Right lung (tissue), 10 donors: ENCODE measurements at places on chromosomes 11 and 22.

GRCh38 chr11:29324328-29324727 is 692.5 kb downstream of the KCNA4 start:
- no peak for DNase-seq

GRCh38 chr22:50738649-50739227 is 734 bp downstream of the ACR start:
- no peak for DNase-seq

GRCh38 chr11:10722307-10722706 is 28.7 kb upstream of the CTR9 start:
- no peak for DNase-seq

DNA sequence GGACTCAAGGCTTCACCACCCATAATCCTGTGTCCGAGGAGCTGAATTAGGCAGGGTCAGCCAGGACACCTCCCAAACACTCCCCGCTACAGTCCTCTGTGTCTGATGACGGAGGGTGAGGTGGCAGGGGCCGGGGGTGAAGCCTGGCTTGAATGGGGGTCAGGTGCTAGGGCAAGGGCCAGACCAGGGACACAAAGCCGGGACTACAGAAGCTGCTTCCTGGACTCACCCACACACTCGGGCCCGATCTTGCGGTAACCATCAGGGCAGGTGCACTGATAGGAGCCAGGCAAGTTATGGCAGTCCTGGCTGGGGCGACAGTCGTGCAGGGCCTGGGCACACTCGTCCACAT is 2.3 kb downstream of the EFEMP2 start:
- no peak for DNase-seq

GRCh38 chr11:33110083-33110482 is 51.2 kb downstream of the CSTF3 start:
- no peak for DNase-seq

- DNase-seq, result no peak
Observed at GRCh38 chr11:36230779-36231699, 58.2 kb downstream of the COMMD9 start.

DNA sequence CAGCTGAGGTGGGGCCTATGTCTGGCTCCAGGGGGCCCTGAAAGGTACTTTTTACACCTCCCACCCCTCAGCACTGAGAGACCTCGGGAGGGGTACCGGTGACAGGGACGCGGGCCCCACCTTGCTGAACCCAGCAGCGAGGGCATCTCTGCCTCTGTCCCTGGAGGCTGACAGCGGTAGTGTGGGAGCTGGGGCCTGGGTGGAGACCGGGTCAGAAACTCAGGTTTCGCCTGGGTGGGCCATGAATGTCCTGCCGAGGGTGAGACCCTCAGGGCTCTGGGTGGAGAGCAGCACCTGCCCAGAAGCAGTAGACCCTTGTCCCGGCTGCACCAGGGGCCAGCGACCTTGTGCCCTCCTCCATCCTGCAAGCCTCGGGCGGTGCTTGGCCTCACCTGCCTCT is 22.2 kb downstream of the PTDSS2 start:
- no peak for DNase-seq

GRCh38 chr11:121067026-121067425 is 34.0 kb upstream of the TECTA start:
- no peak for DNase-seq

- DNase-seq, result no peak
Observed at GRCh38 chr22:47044722-47045535, 282.5 kb downstream of the TBC1D22A start.

DNA sequence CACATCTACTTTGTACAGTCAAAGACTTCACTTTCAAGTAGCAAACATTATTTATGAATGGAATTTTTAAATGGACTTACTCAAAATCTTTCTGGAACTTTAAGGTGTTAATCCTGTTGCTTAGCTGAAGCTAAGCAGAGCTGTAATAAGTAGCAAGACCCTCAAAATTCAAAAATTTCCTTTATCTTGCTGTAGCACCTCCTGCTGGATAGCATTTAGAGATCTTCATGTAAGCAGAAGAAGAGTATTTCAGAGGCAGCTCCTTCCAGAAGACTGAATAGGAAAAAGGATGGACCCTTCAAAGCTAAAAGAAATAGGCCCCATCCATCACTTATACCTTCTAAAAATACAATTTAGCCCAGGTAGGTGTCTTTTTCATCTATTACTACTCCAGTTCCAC is 3.4 kb downstream of the PHF21A start:
- no peak for DNase-seq

GRCh38 chr22:24209016-24209415 is 27.7 kb downstream of the SUSD2 start:
- DNase-seq, result no peak

DNA sequence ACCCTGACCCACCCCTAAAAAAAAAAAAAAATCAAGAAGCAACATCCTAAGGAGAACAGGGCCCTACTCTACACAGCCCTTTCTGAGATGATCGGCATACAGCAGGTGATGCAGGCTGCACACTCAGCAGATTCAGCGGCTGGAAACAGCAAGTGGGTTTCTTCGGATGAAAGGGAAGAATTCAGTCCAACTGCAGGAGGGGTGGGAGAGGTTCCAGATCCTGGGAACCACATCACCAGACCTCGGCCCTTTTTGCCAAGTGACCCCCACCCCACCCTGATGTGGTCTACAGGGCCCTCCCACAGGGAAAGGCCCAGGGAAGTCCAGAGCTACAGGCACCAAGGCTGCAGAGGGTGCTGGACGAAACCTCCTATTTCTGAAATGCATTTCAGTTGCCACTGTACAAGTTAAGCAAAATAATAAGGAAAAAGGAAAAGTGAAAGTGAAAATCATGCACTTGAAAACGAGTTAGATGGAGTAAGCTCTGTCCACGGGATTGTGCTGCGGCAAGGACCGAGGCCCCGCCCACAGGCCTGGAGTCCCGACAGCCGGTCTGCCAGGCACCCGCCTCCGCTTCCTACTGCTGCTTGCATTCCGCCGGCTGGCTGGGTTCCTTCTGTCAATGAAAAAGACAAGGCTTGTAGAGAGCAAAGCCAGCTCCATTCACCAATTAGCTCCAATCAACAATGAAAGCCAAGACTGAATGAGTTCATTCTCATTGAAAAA is 16.0 kb upstream of the PHLDA2 start:
- peak; percentile 84 for DNase-seq

DNA sequence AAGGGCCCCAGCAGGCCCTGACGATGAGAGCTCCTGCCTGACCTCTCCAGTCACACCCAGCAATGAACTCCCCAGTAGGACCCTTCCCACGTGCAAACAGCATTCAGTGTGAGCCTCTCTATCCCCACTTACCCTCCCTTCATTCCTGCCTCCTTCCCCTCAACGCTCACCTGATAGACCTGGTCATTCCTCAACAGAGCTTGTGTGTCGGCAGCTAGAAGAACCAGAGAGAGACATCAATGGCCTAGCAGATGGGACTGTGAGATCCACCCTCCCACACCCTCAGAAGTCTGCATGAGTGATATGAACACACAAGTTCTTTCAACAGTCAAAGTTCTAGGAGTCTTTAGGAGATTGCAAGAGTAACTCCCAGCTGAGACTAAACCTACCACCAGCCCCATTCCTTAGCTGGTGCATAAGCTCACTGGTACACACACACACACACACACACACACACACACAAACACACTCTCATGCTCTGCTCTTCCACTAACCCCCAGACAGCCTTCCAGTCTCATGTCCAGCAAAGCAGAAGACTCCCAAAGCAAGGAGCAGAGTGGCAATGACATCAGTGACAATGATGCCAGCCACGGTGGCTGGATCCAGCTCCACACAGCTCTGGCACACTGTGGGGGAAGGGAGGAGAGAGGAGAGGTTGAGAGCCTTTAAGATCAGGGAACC is 3.1 kb downstream of the CD3D start:
- DNase-seq, result no peak

DNA sequence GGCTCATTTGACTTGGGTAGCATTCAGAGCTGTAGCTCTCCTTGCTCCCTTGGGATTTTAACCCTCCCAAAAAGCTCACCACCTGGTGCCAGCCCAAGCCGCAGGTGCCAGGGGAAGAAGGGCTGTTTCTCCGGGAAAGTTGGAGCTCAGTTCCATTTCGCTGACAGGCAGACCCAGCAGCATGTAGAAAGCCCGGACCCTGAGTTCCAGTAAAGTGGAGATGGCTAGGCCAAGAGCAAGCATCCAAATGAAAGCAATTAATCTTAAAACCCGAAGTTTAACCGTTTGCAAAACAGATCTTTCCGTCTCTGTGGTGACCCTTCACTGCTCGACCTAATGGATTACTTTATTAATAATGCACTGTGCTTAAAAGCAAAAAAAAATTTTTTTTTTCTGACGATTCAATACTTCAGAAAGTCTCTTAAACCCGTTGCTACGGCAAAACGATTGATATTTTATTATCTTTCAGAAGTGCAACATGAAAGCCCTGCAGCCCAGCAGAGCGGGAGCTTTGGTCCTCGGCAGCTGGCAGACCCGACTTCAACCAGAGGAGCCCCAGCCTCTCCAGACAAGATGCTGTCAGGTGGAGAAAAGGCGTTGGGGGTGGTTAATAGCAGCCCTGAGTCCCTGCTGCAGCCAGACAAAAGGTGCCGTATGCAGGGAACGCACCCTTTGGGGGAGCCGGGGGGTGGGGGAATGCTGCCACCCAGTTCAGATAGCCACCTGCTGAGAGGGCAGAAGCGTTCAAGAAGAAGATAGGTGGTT is 3.3 kb downstream of the LMO1 start:
- no peak for DNase-seq

GRCh38 chr11:104653407-104653806 is 244.9 kb downstream of the CASP12 start:
- no peak for DNase-seq

DNA sequence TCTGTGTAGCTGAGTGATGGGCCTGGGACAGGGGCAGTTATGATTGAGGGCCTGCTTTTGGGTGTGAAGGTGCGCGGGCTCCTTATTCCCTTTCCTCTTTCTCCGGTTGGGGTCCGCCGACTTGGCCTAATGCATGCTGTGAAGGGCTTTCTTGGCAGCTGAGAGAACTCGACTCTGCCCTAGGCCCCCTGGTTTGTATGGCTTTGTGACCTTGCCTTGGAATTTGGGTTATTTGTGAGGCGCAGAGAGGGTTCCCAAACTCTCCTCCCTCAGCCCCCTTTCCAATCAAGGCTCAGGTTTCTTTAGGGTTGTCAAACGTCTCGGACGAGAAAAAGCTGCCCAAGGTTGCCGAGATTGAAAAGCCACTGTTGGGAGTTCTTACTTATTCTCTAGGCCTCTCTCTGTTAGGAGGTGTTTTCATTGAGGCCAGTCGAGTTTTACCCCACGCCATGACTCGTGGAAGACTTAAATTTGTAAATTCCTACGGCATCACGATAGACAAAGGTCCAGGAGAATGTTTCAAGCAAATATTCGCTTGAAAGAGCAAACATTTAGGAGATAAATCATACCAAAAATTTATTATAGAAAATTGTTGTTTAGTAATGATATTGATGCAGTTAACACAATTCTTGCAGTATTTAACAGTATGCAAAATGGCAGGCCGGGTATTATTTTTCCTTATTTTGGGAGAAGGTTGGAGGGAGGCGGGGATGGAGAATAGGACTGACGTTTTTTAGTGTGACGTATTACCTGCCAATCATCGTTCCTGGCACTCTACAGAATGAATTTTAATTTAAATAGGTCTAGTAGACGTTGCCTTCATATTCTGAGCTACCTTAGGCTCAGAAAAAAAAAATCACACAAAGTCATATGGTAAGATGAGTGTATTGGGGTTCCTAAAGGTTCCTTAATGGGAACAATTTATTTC is 689 bp downstream of the PDHX start:
- no peak for DNase-seq

DNA sequence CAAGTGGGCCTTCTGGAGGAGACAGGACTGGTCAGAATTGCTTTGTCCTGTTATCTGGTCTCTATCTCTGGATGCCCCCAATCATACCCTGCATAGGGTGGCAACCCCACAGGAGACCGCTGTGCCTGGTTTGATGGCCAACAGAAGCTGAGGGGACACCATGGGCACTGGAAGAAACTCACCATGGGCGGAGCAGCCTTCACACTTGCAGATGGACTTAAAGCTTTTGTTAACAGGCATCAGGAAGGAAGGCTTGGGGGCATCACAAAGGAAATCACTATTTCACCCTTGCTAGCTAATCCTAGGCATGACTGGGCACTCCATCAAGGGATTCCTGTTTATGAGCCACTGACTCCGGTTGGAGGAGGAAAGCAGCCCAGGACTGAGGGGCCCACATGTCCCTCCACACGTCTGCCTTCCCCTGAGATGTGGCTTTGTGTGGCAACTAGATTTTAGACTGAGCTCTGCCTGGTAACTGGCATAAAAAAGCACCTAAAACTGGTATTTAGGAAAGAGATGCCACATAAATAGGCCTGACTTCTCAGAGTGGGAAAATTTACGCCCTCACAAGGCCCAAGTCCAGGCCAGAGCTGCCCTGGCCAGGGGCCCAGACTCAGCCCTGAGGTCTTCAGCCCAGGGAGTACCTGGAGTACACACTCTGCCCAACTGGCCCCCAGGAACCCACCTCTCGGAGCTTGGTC is 57.0 kb upstream of the LYVE1 start:
- no peak for DNase-seq

GRCh38 chr11:71097506-71098240 is 154.7 kb downstream of the SHANK2 start:
- no peak for DNase-seq

DNA sequence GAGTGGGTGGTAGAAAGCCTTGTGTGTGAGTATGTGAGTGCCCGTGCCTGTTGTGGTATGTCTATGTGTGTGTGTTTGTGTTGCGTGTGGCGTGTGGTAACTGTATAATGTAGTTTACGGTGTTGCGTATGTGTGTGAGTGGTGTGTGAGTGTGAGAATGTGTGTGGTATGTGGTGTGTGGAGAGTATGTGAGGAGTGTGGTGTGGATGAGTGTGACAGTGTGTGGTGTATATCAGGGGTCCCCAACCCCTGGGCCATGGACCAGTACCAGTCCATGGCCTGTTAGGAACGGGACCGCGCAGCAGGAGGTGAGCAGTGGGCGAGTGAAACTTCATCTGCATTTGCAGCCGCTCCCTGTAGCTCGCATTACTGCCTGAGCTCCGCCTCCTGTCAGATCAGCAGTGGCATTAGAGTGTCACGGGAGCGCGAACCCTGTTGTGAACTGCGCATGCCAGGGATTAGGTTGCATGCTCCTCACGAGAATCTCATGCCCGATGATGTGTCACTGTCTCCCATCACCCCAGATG is 5.7 kb downstream of the UPK3A start:
- DNase-seq, result no peak

DNA sequence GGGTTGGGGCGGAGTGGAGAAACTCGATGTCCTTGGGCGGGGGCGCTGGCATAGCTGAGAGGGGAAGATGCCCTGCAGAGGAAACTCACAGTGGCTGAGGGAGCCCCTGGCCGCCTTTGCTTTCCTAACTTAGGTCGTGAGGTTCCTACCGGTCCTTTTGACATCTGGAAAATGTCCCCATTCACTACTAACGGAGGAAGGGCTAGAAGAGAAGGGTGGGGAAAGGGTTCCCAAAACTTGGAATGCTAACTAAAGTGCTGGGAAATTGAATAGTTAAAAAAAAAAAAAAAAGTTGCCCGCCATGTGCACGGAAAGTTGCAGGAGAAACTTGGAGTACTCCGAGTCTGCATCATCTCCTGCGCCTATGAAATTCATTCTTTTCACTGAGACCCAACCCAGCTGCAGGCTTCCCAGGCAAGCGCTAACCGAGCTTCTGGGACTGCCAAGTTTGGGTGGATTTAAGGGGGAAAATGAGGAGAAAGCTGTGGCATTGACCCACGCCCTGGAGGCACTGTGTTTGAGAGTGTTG is 796 bp downstream of the TIMP3 start:
- no peak for DNase-seq
